ENCODE measurements at places on chromosomes 5 and 9.

DNA sequence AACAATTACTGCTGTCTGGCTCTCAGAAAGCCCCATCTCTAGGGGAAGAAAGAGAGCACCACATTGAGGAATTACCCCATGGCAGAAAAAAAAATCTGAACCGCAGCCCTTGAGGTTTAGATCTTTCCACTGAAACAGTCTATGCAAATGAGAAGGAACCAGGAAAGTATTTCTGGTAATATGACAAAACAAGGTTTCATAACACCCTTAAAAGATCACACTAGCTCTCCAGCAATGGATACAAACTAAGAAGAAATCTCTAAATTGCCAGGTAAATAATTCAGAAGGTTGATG is 427.1 kb downstream of the PRELID2 start:
- no peak for DNase-seq
- H3K27ac ChIP-seq: no peak overlapping the region
- no peaks in the 10 kb centered on the region for H3K36me3 ChIP-seq
- H3K27me3 ChIP-seq: no peaks in the 10 kb centered on the region
- H3K4me3 ChIP-seq: no peak overlapping the region
- no peaks in the 10 kb centered on the region for H3K4me1 ChIP-seq

DNA sequence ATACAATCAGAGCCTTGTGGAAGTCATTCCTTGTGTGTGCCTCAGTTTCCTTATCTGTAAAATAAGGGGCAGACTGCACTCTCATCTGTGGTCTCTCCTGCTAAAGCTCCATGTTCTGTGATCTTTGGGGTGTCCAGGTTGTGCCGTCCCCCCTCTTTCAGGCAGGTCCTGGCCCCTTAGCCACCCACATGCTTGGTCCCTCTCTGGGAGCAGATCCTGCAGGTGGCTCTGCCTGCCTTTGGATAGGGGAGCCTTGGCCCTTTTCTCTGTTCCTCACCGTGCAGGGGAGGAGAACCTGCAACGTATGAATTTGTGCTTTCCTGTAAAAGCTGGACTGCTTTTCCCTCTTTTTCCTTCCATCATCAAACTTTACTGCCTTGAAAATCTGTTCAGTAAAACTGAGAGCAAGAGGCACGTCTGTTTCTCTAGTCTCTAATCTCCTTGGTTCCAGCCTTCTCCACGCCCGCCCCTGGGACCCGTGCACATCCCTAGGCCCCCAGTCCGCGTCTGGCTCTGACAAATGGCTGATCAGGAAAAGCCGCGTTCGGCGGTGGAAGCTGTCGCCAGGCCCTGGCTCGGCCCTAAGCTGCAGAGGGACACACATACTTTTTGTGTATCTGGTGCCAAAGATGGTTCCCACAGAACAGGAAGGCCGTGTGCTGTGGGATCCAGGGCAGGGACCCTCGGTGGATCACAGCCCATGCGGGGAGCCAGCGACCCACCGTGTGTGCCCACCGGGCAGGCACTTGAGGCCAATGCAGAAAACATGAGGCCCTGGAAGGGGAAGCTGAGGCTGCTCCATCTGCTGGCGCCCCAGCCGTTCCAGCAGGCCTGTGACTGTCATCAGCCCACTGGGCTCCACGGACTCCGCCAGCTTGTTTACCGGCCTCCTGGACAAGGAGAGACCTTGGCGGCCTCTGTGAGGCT is 43.4 kb upstream of the COL5A1 start:
- H3K4me1 ChIP-seq: no peaks in the 10 kb centered on the region
- no peak overlapping the region for H3K27ac ChIP-seq
- H3K27me3 ChIP-seq: no peaks in the 10 kb centered on the region
- no peak overlapping the region for H3K4me3 ChIP-seq

- DNase-seq: no peak
- H3K4me3 ChIP-seq: no peak overlapping the region
- no peak overlapping the region for H3K27ac ChIP-seq
Observed at GRCh38 chr9:81032831-81033230, 656.5 kb downstream of the TLE1 start.

- H3K4me1 ChIP-seq: no peaks in the 10 kb centered on the region
- H3K36me3 ChIP-seq: no peaks in the 10 kb centered on the region
- no peak overlapping the region for H3K4me3 ChIP-seq
- no peak overlapping the region for H3K27ac ChIP-seq
- H3K27me3 ChIP-seq: no peaks in the 10 kb centered on the region
- DNase-seq: no peak
Observed at GRCh38 chr5:97443740-97444139, 260.7 kb upstream of the RIOK2 start.

GRCh38 chr9:68678430-68678829 is 26.6 kb upstream of the PIP5K1B start:
- H3K27me3 ChIP-seq: no peaks in the 10 kb centered on the region
- H3K36me3 ChIP-seq: no peaks in the 10 kb centered on the region
- DNase-seq: no peak

DNA sequence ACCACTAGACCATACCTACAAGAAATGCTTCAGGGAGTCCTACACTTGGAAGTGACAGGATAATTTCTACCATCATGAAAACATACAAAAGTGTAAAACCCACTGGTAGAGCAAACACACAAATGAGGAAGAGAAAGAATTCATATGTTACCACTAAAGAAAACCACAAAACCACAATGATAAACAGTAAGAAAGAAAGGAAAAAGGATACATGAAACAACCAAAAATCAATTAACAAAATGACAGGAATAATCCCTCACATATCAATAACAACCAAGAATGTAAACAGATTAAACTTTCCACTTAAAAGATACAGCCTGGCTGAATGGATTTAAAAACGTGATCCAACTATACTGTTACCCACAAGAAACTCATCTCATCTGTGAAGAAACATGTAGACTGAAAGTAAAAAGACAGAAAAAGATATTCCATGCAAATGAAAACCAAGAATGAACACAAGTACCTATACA is 83.4 kb downstream of the LPAR1 start:
- no peak overlapping the region for H3K27ac ChIP-seq
- no peaks in the 10 kb centered on the region for H3K36me3 ChIP-seq
- no peak for DNase-seq
- 0 out of 2 replicates have a peak, but pooled peaks cover 2% of the 10 kb centered on the region for H3K4me1 ChIP-seq

GRCh38 chr9:98794802-98795201 is 1.6 kb downstream of the ANKS6 start:
- no peaks in the 10 kb centered on the region for H3K27me3 ChIP-seq
- H3K4me1 ChIP-seq: peaks cover 11% of the 10 kb centered on the region
- H3K36me3 ChIP-seq: peaks cover 6% of the 10 kb centered on the region
- no peak overlapping the region for H3K27ac ChIP-seq
- H3K4me3 ChIP-seq: no peak overlapping the region
- DNase-seq: no peak

- H3K4me1 ChIP-seq: 0 out of 2 replicates have a peak, but pooled peaks cover 1% of the 10 kb centered on the region
- H3K4me3 ChIP-seq: no peak overlapping the region
- H3K36me3 ChIP-seq: no peaks in the 10 kb centered on the region
- no peaks in the 10 kb centered on the region for H3K27me3 ChIP-seq
Observed at GRCh38 chr5:107917983-107918382, 247.2 kb upstream of the EFNA5 start.

GRCh38 chr5:168481330-168481788 is 4.9 kb upstream of the RARS1 start:
- H3K36me3 ChIP-seq: no peaks in the 10 kb centered on the region
- H3K4me1 ChIP-seq: no peaks in the 10 kb centered on the region
- H3K27me3 ChIP-seq: no peaks in the 10 kb centered on the region
- DNase-seq: no peak

- no peak for DNase-seq
- H3K27ac ChIP-seq: no peak overlapping the region
- H3K4me1 ChIP-seq: no peaks in the 10 kb centered on the region
- peaks cover 17% of the 10 kb centered on the region for H3K36me3 ChIP-seq
- no peak overlapping the region for H3K4me3 ChIP-seq
Observed at GRCh38 chr9:130128251-130128650, 44.0 kb upstream of the NCS1 start.

- H3K36me3 ChIP-seq: no peaks in the 10 kb centered on the region
- H3K27me3 ChIP-seq: no peaks in the 10 kb centered on the region
- H3K27ac ChIP-seq: no peak overlapping the region
- no peak overlapping the region for H3K4me3 ChIP-seq
Observed at GRCh38 chr5:14729448-14730385, 65.2 kb downstream of the OTULIN start.

DNA sequence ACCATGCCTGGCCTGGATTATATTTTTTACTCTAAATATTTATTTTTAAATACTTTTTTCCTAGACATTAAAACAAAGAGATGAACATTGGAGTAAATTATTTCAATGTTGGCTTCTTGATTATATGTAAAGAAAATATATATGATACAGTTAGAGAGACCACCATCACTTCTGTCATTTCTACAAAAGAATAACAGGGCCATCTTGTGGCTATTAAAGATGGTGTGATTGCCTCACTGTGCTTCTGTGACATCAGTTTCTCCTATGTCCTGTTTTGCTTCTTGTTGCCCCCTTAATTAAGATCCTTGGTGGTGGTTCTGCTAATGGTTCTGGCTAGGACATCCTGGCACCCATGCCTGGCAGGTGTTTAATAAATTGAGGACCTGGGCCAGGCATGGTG is 32.9 kb downstream of the NDFIP1 start:
- no peak overlapping the region for H3K27ac ChIP-seq
- no peaks in the 10 kb centered on the region for H3K27me3 ChIP-seq
